ENCODE measurements at places on chromosomes 11 and 22. TPM values are rescaled to one million over a fixed set of nuclear protein-coding genes. Genes with fewer than 3 reads are reported as not detected.
A peak's percentile ranks its signal among the peaks of the same experiment; 100 is the strongest.

- no peak for DNase-seq
These were observed 14.8 kb downstream of the CDC42BPG start for GRCh38 chr11:64829536-64830251.

GRCh38 chr11:110133160-110133559, 40.0 kb downstream of the ZC3H12C start:
- no peak for DNase-seq

GRCh38 chr11:35563484-35564244, 38.2 kb upstream of the PAMR1 start:
- DNase-seq, result no peak

- no peak for DNase-seq
These were observed 2.0 kb downstream of the PDGFB start for GRCh38 chr22:39242595-39243438.

- DNase-seq, result no peak
These were observed 14.2 kb downstream of the DTX4 start for GRCh38 chr11:59186130-59186594.

DNA sequence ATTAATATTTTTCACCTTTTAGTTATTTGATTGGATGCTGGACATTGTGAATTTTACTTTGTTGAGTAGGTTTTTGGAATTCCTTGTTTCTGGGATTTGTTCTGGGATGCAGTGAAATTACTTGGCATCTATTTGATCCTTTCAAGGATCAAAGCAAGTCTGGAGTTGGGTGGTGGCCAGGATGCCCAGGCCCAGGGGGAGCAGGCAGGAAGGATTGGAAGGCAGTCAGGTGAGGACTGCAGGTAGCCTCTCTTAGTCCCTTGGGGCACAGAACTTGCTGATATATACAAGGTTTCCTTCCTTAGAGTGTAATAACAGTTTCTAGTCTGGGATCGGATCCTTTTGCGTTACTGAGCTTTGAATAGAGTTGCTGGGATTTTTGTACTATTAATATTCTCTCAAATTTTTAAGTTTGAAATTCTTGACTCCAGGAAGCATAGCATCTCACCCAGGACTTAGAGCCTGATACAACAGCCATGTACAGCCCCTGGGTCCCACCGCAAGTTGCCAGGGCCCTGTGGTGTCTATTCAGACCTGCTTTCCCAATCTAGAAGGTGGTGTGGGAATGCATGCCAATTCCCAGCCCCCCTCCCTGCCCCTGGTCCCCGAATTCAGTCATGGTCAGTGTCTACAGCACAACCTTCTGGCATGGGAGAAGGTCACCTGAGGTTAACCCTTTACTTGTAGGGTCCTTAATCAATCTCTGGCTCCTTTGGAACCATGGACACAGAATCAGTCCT, 6.1 kb downstream of the ZNF74 start:
- peak; percentile 40 for DNase-seq

GRCh38 chr11:8839957-8840945, 70.7 kb upstream of the AKIP1 start:
- no peak for DNase-seq

GRCh38 chr11:15738931-15739330, 617.4 kb downstream of the SOX6 start:
- no peak for DNase-seq

- DNase-seq, result no peak
These were observed 1327.0 kb downstream of the BRD1 start for GRCh38 chr22:48500471-48501230.

DNA sequence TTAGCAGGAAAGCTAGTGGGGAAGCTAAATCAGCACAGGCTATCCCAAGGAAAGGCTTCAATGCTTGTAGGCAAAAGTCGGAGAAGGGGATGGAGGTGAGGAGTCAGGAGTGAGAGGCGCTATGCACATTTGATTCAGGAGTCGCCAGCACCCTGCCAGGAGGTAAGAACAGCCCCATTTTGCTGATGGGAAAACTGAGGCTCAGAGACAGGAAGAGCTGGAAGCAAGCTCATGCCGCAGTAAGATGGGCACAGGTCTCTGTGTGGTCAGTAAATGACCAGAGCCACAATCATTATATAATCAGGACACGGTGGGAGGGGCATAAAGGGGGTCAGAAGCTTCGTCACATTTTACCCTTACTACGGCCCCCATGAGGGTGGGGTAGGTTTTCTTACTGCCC, 504.4 kb downstream of the MN1 start:
- no peak for DNase-seq

The PRG3 gene
- not detected for total RNA-seq

The NNMT gene
- 106 TPM for total RNA-seq

All from suprapubic skin (tissue), 4 donors.